ENCODE measurements at places on chromosomes 2 and 18.

DNA sequence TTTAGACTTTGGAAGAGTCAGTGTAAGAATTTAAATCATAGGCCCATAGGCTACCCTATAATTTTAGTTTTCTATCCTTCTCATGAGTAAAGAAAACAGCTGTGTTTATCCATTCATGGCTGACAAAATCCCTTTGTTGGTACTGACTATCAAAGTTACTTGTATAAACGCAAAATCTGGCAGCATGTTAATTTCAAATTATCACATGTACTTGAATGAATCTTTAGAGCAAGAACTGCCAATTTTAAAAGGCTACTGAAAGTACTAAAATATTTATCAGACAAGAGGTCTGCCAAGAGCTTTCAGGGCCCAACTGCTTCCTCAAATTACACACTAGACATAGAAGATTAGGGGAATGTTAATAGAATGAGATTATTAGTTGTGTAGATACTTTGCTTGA, 66.6 kb downstream of the MYL12B start:
- no peak for DNase-seq

- no peak for DNase-seq
Measured at GRCh38 chr2:140797718-140798117, 1333.1 kb downstream of the LRP1B start.

DNA sequence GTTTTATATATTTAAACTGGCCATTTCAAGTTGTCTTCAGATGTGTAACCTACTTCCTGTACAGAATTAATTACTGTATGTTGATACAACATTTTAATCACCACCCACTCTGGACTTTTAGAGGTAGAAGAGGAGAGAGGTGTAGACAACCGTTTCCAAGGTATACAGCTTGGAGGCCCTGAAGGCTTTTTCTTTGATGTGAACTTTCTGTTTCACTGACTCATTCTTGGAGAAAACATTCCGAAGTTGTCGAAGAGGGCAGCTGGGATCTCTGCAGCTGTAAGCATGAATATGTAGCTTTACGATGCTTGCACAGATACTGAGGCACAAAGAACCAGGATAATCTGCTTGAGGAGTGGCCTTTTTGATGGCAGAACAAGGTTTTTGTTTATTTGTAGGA, 137.0 kb downstream of the NCKAP5 start:
- DNase-seq = no peak

DNA sequence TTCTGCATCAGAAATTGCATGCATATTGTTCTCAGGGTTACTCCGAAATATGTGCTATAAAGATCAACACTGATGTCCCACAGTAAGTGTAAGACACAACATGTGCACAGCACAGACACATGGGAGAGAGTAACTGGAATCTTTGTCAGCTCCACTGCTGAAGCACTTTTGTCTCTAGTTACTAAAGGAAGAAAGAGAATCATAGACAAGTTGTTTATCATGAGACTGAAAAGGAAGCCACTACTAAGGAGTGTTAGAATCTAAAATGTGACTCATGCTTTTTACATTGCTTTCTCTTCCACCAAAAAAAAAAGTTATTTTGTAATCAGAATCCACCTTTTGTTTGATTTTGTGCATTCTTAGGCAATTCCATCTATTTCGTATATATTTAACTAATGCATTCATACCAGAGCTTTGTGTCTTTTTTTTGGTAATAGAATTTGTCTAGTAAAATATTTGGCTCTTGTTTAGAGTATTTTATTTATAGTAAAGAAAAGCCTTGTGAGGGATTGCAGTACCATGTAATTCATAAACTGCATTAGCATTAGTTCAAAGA, 502.4 kb downstream of the FBXO15 start:
- no peak for DNase-seq

DNA sequence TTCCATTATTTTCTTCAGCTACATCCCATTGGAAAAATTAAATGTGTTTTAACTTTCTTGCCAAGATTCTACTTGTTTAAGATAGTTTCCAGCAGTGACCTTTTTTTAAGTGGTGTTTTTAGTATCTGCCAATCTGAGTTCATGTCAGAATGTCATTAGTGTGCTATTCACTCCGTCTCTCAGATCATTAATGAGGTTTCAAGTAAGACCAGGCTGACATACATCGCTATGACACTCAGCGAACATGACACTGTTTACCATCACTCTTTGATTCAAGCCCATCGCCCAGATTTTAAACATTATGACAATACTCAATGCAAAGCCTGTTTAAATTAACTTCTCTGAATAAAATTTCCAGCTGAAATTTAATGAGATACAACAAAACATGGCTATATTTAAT, 272.0 kb upstream of the KYNU start:
- no peak for DNase-seq
